Globus pallidus (tissue), 1 donor: ENCODE measurements at places on chromosomes 7 and 10.
A peak's percentile ranks its signal among the peaks of the same experiment; 100 is the strongest.

GRCh38 chr10:59536167-59537014 is 173.3 kb downstream of the SLC16A9 start:
- no peak for DNase-seq

DNA sequence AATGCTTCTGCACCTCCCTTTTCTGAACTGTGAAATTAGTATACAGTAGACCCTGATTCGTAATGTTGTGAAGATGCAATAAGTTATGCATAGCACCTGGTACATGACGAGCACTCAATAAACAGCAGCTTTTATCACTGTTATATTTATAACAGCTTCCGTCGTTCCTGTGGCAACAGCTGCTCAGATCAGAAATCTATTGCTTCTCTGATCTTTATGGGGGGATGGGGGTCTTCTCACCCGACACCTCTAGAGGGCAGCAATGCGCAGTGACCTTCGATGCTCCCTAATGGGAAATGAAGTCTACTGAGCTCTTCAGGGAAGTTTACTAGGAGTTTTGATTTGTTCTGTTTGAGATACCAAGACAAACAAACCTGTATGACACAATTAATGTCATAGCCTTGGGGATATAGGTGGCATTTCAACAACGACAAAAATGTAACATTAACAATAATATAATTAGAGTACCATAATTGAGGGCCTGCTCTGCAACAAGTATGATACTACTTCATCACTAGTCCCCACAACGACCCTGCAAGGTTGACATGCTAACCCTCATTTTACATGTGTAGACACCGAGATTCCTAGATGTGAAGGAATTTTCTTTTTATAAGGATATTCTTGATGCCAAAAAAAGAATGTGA is 289.6 kb downstream of the SFMBT2 start:
- peak; percentile 65 for DNase-seq

DNA sequence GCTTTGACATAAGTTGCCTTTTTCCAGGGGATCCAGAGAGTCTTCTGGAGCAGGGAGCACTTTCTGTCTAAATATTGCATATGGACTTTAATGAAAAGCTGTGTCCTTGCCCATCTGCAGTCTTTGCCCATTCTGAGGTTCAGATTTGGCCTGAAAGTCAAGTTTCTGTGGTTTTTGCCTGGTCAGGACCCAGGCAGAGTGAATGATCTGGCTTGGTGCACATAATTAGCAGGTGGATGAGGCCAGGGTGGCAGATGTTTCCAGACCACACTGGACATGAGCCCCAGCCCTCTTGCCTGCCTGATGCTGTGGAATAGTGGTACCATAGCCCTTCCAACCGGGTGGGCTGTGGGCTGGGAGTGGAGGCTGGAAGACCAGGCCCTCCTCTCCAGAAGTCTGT is 11.0 kb downstream of the HECW1 start:
- DNase-seq: no peak

- DNase-seq: peak; percentile 26
These were observed 31.1 kb upstream of the LRRN3 start for GRCh38 chr7:111059833-111060232.

DNA sequence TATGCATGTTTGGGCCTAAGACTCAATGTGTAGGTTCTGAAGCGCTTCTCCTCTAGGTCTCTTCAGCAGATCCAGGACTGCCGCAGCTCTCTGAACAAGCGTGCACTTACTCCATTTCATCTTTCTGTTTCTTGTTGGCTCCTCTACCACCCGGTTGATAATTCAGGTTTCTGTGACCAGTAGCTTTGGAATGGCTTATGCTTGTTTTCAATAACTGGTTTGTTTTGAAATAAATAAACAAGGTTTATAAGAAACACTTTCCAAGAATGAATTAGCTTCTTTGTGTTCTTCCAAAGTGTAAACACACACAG is 1.5 kb downstream of the MDFIC start:
- DNase-seq: no peak

GRCh38 chr7:101935521-101936141 is 118.2 kb downstream of the CUX1 start:
- peak; percentile 29 for DNase-seq

DNA sequence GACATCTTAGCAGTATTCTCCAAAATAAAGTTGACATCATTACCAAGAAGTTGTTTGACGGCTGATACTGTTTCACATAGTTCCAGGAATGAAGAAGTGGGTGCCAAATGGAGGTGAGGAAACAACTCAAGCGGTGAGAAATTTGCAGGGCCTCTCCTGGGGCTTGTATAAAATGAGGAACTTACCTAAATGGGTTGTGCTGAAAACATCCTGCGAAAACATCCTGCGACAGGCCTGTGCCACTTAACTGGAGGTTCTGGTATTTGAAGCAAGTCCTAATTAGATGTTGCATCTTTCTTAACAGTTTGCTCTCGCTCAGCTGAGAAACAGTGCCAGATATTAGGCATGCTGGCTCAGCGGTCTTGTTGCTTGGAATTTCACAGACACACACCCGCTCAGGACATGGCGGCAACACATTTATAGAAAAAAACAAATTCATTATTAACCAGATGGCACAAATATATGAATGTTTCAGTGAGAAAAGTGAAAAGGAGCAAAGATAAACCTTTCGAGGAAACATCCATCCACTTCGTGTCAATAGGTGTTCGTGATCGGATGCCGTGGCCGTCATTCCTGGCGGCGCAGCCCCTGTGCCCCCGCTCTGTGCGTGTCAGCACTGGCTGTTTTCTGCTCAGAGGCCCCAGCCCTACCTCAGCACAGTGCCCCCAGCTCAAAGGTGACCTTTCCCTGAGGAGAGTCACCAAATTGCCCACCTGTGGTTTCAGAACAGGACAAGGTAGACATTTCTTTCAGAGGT is 48.1 kb downstream of the CDC123 start:
- no peak for DNase-seq

- no peak for DNase-seq
These were observed 50.2 kb upstream of the ZMIZ1 start for GRCh38 chr10:79018521-79019011.

DNA sequence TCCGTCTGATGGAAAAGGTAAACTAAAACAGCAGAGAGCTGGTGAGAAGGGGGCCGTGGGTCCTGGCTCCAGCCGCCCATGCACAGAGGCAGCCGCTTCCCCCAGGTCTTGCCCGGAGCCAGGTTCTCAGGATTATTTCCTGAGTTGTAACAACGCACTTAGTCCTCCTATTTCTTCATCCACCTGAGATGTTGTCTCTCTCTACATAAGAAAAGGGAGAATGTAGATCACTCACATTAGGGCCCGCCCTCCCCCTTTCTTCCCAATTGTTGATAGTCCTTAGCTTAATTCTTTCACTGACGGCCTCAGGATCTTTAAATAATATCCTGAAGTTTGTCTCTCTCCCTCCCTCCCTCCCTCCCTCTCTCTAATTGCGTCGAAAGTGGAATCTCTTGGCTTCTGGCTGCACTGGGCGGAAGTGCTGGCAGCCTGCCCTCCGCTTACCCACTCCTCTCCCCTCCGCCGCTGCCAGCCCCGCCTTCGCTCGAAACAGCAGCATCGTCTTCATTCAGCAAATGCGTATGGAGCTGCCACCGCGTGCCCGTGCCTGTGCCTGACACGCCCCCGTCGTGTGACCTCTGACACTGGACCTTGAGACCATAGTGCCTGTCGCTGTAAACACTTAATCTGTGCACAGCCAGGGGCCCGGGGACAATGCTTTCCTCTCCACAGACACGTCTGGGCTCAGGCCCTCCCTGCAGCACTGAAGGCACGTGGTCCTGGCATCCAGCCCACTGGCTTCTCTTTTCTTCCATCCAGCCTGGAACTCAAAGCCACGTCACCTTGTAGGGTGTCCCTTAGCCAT is 174.5 kb upstream of the PPP2R2D start:
- peak; percentile 41 for DNase-seq

DNA sequence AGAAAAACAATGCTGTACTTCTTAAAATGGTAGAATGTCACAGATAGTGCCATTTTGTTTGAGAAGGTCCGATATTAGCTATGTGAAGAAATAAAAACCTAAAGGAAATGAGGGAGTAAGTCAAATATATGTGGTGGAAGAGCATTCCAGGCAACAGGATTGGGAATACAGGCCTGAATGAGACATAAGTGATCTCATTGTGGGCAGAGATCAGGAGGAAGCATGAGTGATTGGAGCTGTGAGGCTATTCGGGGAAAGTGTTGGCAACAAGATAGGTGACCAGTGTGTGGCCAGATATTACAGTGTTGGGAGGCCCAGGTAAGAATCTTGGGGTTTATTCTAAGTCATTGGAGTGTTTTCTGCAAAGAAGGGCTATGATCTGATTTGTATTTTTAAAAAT is 41.3 kb upstream of the AGMO start:
- no peak for DNase-seq

DNA sequence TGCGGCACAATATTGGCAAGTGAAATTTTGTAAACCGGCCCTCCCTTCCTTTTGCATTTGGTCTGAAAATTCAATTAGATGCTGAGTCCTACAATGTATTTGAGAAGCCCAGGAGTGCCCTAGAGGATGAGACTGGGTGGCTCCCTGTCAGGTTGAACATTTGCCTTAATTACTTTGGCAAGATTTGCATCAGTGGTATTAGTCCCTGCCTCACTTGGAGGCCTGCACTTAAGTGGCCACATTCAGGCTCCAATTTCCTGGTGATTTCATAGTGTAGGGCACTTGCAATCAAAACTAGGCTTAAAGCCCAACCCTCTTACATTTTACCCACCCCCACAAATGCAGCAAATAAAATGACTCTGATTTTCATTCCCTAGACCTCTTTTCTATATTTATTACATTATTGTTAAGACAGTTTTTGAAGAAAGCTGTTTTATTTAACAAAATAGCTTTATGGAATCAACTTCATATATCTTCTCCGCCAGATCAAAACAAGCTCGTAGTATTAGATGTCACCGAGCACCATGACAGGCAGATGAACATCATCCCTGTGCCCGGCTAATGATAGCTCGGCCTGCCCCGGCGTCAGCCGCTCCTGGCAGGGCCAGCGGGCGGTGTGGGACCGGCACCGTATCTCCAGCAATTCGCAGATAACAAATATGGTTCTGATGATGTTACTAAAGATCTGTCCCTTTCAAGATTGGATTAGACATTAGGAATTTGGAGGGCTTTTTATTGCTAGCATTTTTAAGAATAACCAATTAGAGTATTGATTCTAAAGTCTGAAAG is 73.6 kb downstream of the EGFR start:
- no peak for DNase-seq

DNA sequence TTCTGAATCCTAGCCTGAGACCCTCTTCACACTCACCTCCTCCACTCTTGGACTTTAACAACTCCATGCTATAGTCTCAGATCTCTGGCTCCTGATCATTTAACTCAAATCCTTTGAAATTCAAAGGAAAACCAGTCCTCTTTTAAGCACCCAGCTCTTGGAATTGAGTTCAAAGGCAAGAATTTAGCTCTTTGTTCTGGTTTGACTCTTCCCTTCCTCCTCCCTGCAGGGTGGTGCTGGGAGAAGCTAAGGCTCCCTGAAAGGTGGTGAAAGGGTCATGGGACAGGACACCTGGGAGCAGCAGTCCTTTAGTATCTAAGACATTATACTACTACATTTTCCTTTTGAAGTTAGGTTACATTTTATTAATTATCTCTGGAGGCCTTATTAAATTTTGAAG is 259.4 kb downstream of the CCSER2 start:
- DNase-seq: no peak

DNA sequence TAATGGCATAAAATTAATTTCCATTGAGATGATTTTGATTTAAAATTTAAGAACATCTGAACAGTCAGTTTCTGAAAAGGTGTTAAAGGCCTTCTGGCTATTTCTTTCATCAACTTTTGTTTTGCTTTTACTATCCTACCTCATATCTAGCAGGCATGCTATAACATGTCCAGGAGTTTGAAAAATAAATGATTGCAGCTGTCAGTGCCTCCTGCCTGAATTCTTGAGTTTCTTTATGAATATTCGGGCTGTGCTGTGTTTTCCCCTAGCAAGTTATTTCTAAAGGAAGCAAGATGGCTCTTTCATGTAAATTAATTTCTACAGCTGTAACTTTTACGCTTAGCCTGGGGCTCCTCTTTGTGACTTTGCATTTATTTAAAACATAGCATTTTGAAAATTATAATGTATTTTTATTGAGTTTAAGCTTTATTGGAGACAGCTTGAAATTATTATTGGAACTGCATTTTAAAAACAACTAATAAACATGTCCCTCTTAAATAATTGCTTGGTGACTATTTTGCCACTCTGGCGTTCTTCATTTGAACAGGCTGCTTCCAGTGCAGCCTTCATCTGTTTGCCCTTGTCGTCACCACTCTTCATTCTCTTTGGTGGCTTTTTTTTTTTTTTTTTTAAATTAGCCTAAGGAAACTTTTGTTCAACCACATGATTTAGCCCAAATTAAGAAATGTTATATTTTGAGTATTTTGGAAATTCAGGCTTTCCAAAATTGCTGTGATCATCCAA is 1083.4 kb upstream of the LRRN3 start:
- no peak for DNase-seq

DNA sequence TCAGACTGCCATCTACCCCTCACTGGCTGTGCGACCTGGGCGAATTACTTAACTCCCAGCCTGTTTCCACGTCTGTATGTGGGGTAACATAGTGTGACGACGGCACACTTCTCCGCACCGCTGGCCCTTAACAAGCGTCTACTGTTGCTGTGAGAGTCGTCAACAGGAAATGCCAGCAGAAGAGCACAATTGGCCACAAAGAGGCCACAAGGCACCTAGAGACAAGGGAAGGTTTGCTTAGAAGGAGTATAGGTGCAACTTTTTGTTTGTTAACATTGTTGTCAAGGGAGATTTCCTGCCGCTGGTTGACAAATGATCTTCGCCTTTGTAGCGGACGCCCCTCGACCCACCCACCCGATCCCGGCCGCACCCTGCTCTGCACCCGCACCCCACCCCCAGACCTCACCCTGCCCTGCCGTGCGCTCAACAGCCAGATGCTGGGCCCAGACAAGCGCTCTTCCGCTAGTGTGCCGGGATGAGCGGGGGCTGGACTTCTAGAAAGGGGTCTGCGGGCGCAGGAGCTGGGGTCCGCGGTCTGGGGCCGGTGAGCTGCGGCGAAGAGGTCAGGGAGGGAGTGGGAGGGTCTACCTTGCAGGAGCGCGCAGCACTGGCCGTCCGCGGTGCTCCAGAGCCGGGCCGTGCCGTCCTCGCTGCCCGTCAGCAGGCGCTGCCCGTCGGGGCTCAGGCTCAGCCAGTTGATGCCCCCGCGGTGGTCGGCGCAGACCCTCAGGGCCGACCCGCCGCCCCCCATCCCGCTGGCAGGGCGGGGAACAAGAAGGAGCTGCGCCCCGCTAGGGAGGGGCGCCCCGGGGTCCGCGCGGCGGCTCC is 785 bp downstream of the WDR86 start:
- DNase-seq: no peak

- DNase-seq: peak; percentile 79
These were observed 124.2 kb upstream of the PDLIM1 start for GRCh38 chr10:95414844-95415485.

DNA sequence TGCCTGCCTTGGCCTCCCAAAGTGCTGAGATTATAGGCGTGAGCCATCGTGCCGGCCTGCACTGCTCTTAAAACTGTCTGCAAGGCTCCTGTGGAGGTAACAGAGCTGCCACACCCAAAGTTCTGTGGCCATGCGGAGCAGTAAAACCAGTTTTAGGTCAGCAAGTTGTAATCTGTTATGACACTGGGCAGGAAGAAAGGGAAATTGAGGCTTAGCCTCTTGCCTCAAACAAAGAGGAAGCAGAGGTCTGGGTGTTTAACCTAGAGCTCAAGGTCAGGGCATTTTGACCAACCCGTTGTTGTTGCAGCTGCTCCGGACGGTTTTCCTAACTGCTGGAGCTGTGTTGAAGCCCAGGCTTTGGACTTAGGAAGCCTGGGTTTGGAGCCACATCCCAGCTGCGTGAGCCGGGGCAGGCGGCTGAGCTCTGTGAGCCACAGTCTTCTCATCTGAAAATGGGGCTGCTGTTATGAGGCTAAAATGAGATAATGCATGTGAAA is 7.4 kb upstream of the RRP12 start:
- no peak for DNase-seq

- peak; percentile 40 for DNase-seq
These were observed 6.9 kb upstream of the SH2B2 start for GRCh38 chr7:102279537-102280400.
